ENCODE measurements at places on chromosomes 16 and 17. TPM values are rescaled to one million over a fixed set of nuclear protein-coding genes. Genes with fewer than 3 reads are reported as not detected.

The RARA gene
- total RNA-seq, result 30.6 TPM

The TP53TG3B gene
- not detected for total RNA-seq

The CUEDC1 gene
- 41.1 TPM for total RNA-seq

GRCh38 chr16:69138608-69139007 lies 6.2 kb downstream of the UTP4 start:
- no peak for DNase-seq

DNA sequence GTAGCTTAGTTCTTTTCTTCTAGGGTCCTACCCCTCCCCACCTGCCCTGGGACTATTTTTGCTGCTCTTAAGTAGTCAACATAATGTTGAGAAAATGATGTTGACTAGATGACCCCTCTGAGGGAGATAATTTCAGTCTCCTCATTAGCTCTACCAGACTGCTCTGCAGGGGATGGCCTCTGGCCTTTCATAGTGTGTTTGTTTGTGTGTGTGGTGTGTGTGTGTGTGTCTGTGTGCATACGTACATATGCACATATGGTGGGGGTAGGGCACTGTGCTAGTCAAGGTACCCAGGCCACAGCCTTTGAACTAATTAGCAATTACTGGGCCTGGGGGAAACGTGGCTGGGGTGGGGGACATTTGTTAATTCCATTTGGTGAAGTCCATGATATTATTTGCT lies 254.0 kb downstream of the SHISA9 start:
- DNase-seq, result no peak
